AML-193 (cell line): ENCODE measurements at places on chromosomes 3 and 15.
A peak's percentile ranks its signal among the peaks of the same experiment; 100 is the strongest.

DNA sequence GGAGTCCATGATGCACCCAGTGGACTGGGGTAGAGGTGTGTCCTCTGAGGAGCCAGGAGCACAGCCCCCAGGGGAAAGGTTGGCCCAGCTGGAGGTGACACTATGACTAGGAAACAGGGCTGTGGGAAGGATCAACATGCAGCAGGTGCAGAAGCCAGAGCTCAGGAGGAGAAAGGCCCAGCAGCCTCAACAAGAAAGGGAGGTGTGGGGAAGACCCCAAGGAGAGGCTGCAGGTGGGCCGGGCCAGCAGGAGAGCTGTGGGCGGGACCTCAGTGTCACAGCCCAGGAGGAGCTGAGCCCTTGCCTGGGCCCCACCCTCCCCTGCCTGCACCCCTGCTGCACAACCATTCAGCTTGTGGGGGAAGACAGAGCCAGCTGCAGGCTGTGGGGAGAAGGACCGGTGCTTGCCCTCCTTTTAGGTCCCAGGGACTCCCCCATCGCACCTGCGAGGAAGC lies 18.4 kb upstream of the KLF13 start:
- no peak for DNase-seq

DNA sequence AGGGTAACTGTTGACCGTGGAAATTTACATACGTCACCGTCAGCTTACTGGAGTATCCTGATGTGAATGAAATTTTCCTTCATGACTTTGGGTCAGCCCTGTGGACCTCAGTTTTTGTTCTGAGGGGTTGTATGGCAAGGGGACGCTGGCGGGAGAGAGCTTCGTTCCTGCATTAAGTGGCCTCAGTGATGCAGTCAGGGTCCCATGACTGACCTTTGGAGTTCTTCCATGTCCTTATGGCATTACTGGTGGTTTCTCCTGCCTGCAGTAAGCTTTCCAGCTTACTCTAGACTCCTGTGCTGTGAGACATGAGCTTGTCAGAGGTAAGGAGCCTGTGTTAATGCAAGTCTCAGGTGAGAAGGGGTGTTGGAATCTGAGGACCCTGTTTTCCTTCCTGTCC lies 1.8 kb downstream of the CD276 start:
- no peak for DNase-seq

GRCh38 chr15:47616876-47617275 lies 100.4 kb upstream of the SEMA6D start:
- DNase-seq = no peak

- peak; percentile 59 for DNase-seq
Observed at GRCh38 chr15:55846116-55846707, 103.3 kb upstream of the PRTG start.

- DNase-seq = no peak
Observed at GRCh38 chr3:132784502-132785025, 62.4 kb upstream of the NPHP3 start.

- no peak for DNase-seq
Observed at GRCh38 chr15:62066663-62067447, at the start of gene C2CD4A. Gene C2CD4A (plus strand): TSS chr15:62066977. CDS start chr15:62067614, 637 bp downstream.

DNA sequence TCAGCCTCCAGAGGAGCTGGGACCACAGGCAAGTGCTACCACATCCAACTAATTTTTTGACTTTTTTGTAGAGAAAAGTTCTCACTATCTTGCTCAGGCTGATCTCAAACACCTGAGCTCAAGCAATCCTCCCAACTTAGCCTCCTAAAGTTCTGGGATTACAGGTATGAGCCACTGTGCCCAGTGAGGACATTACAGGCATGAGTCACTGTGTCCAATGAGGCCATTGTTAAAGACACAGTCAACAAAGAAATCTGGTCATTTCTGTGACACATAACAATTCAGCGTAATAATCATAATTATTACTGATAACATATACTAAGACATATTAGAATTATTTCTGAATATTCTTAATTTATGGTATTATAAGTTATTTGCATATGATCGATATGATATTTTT lies 463.4 kb upstream of the NDN start:
- no peak for DNase-seq

DNA sequence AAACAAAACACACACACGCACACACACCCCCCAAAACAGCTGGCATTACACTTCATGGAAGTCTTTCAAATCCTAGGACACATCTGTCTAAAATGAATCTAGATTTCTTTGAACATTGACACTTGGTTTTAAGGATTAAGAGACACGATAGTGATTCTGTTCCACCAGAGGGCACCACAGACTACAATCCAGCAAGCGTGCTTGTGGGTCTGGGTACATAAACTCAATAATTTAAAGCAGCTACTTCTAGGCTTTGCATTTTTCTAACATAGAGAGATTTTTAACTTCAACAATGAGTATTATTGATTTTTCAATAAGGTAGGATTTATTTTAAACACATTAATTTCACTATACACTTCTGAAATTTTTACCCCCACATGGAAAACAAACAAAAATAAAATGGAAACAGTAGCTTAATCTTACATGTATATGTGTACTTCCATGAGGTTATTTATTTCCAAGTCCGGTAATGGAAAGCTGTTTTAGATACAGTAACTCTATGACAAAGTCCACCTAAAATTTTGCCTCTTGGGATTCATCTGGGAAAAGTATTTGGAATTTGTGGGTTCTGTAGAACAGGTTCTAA lies 564.0 kb upstream of the TGFBR2 start:
- DNase-seq = peak; percentile 84

DNA sequence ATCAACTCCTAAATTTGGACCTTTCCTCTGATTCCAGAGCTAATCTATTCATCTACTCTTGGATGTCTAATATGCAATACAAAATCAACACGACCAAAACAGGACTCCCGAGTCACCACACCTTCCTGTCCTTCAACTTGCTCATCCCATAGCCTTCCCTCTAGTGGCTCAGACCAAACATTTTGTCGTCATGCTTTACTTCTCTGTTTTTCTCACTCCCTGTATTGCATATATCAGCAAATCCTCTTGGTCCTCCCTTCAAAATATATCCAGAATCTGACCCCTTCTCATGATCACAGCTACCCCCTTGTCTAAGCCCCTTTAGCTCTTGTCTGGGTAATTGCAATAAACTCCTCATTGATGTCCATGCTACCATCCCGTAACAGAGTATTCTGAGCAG lies 30.5 kb upstream of the DCP1A start:
- no peak for DNase-seq

DNA sequence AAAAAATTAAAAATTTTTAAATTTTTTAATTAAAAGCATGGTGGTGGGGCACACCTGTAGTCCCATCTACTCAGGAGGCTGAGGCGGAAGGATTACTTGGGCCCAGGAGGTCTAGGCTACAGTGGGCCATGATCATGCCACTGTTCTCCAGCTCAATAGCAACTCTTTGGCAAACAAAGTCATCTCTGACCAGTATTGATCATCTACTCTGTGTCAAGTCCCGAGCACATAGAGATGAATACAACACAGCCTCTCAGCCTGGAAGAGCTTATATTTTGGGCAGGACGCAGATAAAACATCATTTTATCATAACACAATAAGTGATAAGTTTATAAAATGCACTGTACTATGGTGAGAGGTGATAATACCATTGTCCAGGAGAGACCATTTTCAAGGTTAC lies 281.6 kb upstream of the GADL1 start:
- DNase-seq = no peak

GRCh38 chr3:24680214-24680967 lies 185.7 kb upstream of the THRB start:
- DNase-seq = peak; percentile 37

- no peak for DNase-seq
Observed at GRCh38 chr15:84889313-84889990, 5.0 kb downstream of the SLC28A1 start.

DNA sequence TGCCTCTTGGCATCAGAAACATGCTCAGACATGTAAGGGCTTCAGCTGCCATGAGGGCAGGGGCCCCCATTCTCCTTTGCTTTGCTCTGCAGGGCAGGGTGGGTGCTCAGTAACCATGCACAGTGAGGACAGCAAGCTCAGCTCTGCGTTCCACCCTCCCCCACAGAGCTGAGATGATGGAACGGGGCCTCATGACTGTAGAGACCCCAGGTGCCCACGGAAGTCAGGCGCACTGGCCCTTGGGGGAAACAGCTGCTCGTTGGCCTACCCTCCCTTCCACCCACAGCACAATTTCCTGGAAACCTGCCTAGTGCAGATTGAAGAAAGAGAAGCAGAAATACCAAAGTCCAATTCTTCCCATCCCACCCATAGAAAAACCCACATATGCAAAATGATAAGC lies 10.5 kb downstream of the CTXND1 start:
- no peak for DNase-seq
